Activated gamma-delta T cell treated with anti-CD3 and anti-CD28 coated beads, Interleukin-2, amount 50 U/mL, for 16 hours (primary cell): ENCODE measurements at places on chromosomes 6 and 20.

DNA sequence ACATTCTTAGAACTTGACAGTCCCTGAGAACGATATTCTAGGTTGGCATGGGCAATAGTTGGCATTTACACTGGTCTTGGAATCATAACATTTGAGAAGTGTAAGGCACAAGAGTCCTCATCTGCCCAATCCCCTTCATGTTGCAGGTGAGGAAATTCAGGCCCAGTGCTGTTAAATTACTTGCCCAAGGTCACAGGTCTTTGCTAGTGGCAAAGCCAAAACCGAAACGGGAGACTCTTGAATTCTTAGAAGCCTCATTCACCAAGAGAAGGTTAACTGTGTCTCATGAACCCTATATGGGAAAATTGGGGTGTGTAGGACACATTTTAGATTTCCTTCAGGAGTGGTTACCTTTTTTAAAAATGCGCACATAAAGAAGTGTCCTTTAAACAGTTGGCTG lies 7.2 kb downstream of the E2F3 start:
- DNase-seq = no peak

DNA sequence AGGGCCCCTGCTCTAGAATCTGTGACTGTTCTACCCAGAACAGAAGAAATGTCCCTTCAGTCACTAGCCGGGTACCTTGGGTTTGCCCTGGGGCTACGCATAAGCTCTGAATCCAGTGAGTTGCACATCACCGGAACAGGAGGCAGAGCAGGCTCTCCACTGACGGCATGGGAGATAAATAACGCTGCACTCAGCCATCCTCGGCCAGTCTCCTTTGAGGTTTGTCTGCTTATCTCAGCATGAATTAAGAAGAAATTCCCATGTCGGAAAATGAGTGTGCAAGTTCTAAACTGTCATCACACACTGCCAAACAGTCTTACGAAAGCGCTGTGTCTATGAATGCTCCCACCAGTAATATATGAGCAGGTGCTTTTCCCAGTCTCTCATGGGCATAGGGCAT lies 90.8 kb downstream of the FAM50B start:
- no peak for DNase-seq

DNA sequence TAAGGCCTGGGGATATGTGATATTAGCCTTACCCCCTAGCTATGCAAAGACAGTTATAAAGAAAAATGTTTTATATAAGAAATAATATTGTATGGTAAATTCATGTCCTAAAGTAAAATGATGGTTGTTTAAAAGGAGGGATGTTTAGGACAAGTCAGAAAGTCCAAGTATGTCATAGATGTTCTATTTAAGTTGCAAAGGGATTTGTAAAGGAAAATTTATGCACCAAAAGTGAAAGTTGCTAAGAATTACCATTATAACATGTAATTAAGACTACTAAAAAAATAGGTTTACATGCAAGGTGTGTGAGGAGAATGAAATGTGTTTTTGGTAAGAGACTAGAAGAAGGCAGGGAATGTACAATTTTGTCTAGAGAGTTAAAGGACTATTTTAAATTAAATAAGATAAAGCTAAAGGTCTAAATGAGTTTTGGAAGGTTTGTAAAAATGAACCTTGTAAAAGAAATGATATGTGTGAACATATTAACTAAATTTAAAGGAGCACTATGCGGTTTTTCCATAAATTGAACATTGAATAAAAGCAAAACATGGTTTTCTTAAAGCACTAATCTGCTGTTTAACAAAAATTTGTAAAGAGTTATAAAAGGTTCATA lies 22.7 kb upstream of the GOPC start:
- no peak for DNase-seq

DNA sequence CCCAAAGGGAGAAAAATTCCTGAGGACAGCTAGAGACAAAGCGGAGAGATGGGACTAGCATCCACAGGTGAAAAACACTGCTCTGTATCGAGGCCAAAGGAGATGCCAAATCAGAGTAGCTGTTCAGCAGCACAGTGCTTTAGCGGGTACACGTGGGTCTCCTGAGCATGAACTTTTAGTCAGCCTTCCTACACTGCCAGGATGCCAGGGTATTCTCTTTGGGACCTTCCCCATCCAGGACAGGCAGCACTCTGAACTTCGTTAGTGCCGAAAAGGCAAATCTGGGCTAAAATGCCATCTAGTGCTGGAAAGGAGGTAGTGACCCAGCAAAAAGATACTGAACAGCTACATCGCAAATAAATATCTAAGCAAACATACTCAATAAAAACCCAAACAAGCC lies 64.9 kb downstream of the C6orf58 start:
- no peak for DNase-seq

GRCh38 chr6:26122402-26122792 lies 35.2 kb downstream of the HFE start:
- DNase-seq = no peak

- no peak for DNase-seq
Measured at GRCh38 chr20:47576516-47577033, 74.9 kb downstream of the NCOA3 start.

GRCh38 chr6:119942078-119942752 lies 592.7 kb upstream of the MAN1A1 start:
- no peak for DNase-seq

DNA sequence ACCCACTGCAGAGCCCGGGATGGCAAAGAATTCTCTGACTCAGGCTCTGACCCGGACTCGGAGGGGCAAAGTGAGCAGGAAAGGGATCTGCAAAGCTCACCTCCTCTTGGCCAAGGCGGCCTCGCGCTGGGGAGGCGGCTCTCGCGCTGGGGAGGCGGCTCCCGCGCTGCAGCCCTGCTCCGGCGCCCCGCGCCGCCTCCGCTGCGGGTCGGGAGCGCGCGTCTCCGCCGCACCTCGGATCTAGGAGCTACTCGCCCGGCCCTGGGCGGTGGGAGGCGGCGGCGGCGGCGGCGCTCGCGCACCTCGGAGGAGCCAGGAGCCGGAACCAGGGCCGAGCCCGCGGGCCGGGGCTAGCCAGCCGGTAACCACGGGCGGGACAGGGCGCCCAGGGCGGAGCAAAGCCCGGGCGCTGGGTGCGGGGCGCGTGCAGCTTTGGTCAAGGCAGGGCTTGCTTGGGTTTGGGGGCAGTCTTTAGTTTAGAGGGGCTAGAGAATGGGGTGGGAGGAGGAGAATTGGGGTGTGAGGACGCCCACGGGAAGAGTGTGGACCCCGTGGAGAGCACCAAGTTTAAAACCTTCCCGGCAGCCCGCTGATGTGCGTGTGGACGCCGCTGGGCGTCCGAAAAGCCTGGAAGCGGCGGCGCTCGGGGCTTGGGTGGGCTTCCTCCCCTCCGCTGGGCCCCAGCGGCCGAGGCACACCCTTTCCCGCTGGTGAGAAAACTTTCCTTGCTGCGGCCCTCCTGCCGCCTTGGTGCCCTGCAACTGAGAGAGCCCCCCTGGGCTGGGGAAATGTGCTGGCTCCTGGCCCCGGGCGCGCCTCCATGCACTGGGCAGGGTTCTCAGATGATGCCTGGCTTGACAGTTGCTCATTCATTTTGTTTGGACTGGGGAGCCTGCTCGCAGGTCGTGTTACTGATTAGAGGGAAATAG lies at the start of gene MRAP2:
MRAP2 (plus strand) TSS at position 250 of the 929 bp plus-strand sequence. CDS start 21,547 bp downstream, outside the sequence.
- DNase-seq = no peak

GRCh38 chr20:34491932-34492509 lies 24.2 kb upstream of the DYNLRB1 start:
- DNase-seq = no peak

DNA sequence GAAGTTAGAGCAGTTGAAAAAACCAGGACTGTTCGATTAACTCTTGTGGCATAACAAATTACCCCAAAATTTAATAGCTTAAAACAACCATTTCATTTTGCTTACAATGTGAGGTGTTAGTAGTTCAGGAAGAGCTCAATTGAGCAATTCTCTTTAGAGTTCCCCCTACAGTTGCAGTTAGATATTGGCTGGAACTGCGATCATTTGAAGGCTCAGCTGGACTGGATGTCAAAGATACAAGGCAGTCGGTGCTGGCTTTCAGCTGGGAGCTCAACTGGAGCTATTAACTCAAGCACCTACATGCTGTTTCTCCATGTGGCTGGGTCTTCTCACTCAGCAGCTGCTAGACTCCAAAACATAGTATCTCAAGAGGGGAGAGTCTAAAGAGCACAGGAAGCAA lies 96.0 kb upstream of the LOC128125822 start:
- no peak for DNase-seq

DNA sequence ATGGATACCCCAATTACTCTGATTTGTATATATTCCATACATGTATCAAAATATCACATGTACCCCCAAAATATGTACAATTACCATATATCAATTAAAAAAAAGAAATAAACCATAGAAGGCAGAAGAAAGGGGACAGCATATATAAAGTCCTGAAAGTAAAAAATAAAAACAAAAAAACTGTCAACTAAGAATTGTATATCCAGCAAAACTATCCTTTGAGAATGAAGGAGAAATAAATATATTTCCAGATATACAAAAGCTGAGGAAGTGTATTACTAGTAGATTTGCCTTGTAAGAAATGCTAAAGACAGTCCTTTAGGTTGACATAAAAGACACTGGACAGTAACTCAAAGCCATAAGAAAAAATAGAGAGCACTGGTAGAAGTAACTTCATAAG lies 9.3 kb upstream of the RIPOR2 start:
- DNase-seq = no peak

- DNase-seq = no peak
Measured at GRCh38 chr20:8854571-8854970, 214.3 kb upstream of the PLCB4 start.

GRCh38 chr6:64266351-64266821 lies 630.8 kb downstream of the PHF3 start:
- DNase-seq = no peak

- DNase-seq = no peak
Measured at GRCh38 chr6:13715444-13715883, 3.8 kb upstream of the RANBP9 start.

DNA sequence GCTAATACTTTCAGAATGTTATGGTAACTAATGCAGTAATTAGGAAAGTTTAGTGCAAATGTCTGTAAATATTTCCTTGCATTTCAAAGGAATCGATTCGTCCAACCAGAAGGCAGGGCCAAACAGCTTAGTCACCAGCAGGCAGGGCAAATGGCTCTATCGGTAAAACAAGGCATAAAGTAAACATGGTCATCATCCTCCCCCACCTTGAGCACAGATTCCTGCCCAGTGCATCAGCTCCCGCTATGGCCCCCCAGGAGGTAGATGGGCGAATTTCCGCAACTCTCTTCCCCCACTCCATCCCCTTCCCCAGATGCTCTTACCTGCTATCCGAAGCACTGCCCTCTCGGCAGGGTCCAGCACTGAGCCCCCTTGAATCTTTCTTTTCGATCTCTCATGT lies 103.8 kb upstream of the BEND6 start:
- DNase-seq = no peak

- no peak for DNase-seq
Measured at GRCh38 chr6:11492464-11493290, 44.9 kb upstream of the TMEM170B start.

GRCh38 chr6:155155787-155156447 lies 107.9 kb upstream of the CLDN20 start:
- peak; percentile 9 for DNase-seq

GRCh38 chr6:27495386-27496135 lies 22.7 kb upstream of the ZNF184 start:
- DNase-seq = no peak

DNA sequence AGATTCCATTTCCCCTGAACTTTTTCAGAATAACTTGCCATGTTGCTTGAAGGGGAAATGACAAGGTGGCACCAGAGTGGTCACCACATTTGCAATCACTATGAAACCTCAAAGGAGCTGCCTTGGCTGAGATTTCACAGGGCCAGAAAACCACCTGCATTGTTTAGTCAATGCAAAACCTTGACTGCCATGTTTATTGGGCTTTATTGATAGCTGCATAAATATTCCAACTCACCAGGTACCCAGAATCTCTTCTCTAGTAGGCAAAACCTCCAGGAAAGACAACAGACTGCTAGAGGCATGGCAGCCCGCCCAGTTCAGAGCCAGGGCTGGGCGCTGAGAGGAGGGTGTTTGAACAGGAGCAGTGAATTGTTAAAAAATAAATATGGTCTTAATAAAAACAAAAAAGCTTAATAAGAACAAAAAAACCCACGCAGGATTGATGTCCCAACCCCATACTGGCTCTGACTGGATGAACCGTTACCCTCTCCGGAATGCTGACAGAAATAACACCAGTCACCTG lies 375.6 kb downstream of the ZFAND3 start:
- DNase-seq = no peak

DNA sequence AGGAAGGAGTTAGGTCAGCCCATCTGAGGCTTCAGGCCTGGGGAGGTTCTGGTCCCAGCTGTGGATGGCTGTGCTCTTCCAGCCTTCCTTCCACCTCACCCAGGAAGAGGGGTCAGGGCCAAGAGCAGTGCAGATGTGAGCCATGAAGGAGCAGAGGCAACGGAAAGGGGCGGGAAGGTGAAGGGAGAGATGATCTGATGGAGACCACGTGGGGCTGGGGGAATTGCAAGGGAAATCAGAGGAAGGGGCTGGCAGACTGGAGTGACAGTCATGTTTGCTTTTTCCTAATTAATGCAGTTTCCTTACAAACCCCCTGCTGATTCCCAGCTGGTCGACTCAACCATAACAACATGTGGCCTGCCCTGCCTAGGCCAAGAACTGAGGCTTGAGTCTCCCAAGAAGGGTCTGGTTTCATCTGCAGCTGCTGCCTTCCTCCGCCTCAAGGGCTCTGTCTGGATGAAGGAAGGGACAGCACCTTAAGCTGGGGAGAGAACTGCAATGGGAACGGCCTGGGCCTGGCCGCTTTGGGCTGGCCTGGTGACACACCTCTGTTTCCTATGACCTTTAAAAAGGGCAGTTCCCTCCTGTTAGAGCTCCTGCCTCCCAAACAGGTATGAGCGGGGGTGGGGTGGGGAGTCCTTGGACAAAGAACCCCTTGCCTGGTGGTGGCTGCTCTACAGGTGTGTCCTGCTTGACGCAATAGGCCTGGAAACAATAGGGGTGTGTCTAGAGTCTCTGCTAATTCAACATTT lies 7.8 kb upstream of the MRPS18A start:
- DNase-seq = no peak

GRCh38 chr6:87487555-87487954 lies 14.8 kb downstream of the SLC35A1 start:
- DNase-seq = no peak

DNA sequence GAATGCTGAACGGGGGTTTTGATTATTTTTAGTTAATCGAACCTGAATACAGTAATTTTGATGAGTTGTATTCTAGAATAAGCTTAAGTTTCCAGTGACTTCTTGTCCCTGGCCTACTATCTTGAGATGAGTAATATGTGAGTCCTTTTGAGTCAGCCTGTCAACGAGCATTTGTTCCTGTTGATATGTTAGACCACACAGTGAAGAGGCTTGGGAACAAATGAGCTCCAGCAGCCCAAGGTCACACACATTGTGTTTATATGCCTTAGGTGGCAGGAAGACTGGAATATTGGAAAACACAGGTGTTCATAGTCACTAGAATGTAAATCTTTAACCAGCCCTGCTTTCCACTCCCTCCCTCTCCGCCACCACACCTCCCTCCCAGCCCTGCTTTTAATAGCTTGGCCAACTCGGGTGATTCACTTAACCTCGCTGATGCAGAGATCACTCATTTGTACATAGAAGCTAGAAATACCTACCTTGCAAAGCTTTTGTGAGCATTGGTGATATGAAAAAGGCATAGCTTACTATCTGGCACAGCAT lies 9.1 kb downstream of the SMPDL3A start:
- DNase-seq = no peak
